ENCODE measurements at places on chromosomes 5 and 9.

- peak; percentile 81 for DNase-seq
Measured at GRCh38 chr5:164504141-164504772, 998.8 kb downstream of the MAT2B start.

- DNase-seq: no peak
Measured at GRCh38 chr5:150987746-150988145, 32.6 kb upstream of the GPX3 start.

DNA sequence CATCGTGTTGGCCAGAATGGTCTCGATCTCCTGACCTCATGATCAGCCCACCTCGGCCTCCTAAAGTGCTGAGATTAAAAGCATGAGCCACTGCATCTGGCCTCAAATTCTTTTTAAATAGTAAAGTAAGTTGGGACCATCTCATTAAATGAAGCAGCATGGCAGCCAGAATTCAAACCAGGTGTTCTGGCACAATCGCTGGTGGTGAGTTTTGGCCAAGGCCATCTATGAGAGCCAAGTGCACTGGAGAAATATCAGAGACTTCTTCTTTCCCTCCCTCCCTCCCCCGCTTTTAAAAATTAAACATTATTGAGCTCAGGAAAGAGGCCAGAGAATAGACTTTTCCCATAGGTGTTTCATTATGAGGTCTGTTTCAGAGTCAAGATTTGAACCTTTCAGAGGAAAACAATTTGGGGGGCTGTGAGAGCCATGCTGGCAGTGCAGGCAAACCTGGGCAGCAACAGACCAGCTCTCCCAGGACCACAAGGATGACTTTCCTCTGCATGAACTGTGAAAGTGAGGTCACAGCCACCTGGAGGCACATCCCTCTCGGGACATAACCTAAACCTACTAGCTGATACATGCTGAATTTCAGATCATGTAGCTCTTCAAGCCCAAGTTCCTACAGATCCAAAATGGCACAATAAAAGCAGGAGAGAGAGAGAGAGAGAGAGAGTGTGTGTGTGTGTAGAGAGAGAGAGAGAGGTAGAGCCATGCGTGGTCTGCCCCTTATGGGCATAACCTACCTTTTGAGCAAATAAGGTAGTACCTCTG is 94.6 kb upstream of the DMRT1 start:
- no peak for DNase-seq

GRCh38 chr9:9045572-9045971 is 1246.0 kb upstream of the DMAC1 start:
- no peak for DNase-seq

GRCh38 chr5:139378941-139379361 is 4.1 kb downstream of the SLC23A1 start:
- no peak for DNase-seq

DNA sequence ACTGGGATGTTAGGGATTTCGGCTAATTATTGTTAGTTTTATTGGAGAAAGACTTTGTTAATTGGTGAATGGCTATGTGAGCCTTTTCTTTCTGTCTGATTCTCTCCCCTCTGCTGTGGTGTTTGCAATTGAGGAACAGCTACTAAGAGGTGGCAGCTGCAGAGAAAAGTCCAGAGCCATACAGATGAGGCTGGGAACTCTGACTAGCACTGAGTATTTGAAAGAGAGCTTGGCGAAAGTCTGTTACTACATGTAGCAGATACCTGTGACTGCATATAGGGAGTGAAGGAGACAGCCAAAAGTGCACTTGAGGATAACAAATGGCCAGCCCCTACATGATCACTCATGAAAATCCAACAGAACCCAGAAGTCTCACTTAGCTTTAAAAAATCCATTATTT is 44.3 kb upstream of the HSPB3 start:
- no peak for DNase-seq

DNA sequence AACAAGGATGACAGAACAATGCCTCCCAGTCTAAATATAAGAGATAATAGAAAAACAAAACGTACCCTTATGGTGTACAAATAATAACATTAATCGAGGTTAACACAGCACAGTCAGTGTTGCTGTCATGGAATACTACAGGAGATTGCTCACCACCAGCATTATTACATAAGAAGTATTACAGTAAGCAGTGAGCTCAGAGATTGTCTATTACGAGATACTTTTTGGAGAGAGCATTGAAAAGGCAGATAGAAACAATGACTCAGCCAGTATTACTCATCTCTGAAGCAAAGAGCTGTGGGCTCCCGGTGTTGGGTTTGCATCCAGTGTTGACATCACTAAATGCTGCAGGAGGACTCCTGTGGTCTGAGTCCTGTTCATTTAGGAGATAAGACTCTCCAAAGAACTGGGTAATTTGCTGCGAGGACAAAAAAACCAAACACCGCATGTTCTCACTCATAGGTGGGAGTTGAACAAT is 191.9 kb upstream of the SEMA6A start:
- peak; percentile 97 for DNase-seq

DNA sequence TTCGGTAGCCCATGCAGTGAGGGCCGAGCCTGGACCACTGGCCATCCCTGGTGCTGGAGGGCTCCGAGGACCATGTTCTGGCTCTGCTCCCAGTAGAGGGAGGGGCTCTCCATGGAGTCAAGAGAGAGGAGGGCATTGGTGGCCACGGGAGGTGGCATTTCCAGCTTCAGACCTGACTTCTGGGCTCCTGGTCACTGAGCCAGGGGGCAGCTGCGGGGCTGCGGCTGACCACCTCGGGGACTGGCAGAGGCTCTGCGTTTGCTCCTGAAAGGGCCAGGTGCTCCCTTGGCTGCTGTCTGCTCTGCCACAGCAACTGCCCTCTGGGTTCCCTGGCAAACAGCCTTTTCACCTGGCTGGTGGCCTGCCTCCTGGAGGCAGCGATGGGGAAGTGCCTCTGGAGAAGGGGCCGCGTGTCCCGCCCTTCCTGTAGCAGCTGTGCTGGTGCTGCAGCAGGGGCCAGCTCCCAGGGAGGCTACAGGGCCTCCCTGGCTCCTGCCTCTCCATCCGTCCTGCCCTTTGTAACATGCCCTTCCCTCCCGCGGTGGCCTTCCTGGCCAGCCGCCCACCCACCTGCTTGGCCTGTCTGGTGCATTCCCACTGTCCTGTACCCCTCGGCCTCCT is 144.6 kb downstream of the CACNA1B start:
- DNase-seq: no peak

DNA sequence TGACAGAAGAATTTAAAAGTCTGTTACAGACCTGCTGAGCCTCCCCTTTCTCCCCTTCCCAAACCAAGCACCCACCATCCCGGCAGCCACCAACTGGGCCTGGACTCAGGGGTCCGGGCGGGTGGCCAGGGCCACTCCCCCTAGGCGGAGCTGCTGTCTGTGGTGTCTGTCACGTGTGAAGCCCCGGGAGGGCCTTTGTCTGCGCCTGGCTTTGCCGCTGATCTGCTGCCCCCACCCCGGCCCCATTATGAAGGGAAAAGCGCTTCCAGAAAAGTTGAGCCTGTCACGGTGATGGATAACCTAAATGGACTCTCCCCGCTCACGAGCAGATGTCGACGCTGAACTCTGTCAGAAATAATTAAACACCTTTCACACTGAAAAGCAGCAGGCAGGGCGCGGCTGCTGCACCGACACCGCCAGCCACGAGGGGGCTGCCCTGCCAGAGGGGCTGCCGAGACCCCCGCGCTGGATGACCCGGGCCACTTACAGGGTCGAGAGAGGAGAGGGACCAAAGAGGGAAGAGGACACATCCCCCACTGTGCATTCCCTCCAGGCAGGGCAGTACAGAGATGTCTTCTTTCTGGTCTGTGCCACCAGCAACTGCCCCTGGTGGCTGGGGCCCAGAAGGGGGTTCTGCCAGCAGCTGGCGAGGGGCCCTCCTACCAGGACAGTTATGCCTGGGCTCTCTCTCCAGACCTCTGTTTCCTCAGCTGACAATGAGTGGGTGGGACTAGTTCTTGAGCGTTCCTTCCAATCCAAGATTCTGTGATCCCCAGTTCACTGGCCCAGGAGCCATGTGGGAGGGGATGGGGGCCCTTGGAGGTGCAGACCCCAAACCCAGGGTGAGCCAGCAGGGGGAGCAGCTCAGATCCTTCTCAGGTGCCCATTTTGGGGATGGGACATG is 36.0 kb upstream of the BARHL1 start:
- DNase-seq: peak; percentile 0

DNA sequence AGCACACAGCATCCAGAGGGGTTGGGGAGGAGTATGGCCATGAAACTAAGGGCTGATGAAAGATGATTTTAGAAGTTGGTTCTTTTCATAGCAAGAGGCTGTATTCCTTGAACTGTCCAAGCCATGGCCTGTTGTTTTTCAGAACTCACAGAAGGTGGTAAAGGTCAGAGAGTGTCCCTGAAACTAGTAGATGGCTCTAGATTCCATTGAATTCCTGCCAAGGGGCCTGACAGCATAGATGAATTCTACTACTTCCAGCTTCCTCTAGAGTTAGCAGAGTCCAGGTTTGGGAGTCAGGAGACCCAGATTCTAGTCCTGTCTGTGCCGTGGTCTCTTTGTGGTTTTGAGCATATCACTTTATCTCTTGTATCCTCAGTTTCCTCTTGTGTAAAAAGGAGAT is 101.6 kb downstream of the GRIA1 start:
- DNase-seq: no peak

DNA sequence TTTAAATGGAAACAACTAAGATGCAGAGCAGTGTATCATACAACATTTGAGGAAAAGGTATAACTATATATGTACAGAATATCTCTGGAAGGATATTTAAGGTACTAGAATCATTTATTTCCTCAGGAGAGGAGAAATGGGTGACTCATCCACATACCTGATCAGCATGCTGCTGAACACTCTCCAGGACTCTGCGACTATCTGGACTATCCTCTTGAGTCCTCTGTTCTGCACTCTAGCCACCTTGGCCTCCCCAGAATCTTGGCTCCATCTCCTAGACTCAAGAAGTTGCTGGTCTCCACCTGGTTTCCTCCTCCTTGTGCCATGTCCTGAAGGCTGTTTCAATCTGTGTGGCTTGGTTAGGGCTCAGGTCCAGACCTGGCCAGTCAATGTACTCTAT is 8.8 kb upstream of the PRDM6 start:
- peak; percentile 25 for DNase-seq

- DNase-seq: no peak
Measured at GRCh38 chr5:107621089-107621488, 49.6 kb downstream of the EFNA5 start.

GRCh38 chr9:108606401-108606800 is 249.4 kb downstream of the ACTL7B start:
- DNase-seq: peak; percentile 20

GRCh38 chr9:24245988-24246387 is 299.7 kb downstream of the IZUMO3 start:
- DNase-seq: peak; percentile 60

DNA sequence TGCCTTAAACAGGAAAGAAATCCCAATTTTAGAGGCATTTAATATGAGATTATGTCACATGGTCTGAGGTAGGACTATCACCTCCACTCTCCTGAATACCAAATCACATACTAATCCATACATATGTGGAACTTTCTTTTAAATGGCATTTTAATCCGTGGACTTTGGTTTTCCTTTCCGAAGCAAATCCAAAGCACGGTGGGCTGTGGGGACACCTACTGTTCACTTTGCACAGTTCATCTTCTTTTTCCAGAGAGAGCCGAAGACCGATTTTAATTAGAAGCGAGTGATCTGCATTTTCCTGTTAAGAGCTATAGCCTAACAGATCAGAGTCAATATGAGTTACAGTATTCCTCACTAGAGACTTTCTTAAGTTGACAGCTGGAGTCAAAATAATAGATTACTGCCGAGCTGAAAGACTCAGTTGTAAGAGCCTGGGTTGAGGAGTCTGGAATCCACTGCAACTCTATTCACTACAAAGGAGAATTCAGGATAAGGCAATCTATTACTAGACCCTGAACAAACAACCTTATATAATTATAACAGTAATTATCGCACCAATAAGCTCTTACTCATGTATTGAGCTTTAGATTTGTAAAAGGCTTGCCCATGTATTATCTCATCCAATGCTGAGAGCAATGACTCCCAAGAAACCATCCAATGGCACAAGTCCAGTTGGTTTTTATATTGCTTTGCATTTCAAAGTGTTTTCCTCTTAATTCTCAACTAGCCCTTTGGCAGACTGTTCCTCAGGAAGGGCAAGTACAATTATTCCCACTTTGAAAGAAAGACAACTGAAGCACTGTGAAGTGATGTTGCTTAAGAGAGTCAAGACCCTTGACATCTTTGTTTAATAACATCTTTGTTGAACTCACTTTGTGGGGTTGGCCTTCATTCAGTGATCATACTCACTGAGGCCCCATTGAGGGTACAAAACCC is 144.7 kb downstream of the TRPM6 start:
- peak; percentile 41 for DNase-seq

DNA sequence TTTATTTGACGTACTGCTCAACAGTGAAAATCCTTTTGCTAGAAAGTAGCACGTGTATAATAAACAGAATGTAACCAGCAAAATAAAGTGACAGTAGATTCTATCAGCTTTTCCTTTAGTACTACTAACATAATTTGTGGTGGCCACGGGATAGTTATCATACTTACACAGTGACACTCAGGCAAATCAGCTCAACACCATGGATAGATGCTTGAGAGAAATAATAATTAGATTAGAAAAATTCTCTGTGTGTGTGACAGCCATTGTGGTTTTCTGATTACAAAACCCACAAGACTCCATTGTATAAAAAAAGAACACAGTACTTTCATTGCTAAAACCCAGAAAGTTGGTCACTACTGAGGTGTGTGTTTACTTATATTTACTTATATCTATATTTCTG is 101.1 kb downstream of the MUSK start:
- DNase-seq: no peak

DNA sequence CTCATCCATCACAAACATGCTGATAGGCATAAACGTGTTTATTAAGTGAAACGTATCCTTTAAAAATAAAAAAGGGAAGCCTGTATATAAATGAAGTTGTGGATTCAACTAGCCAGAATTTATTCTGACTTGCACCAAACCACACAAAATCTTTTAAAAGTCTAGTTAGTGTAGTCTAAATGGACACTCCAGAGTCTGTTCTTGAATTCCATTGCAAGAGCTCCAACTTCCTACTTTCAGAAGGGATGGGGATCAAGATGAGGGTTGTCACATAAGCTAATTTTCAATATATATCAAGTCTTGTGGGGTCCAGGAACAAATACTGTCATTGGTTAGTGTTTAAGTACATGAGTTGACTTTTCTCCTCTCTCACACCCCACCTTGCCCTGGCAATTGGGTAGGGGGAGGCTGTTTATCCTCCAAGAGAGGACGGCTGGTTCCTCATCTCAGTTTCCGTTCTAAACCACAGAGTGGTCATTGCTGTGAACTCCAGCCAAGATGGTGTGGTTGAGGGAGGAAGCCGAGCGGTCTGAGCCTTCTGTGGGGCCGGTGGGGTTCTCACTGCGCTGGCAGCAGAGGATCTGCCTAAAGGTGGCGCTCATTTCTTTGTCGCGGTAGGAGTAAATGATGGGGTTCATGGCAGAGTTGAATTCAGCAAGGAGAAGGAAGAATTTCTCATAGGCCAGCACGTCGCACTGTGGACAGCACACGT is 163.2 kb downstream of the LPAR1 start:
- DNase-seq: no peak

GRCh38 chr5:178336889-178337288 is 104.3 kb upstream of the PHYKPL start:
- DNase-seq: no peak

- DNase-seq: peak; percentile 7
Measured at GRCh38 chr5:101915554-101915953, 380.5 kb downstream of the SLCO4C1 start.

All from MCF 10A (cell line).